ENCODE measurements at places on chromosomes 11 and 22. TPM values are rescaled to one million over a fixed set of nuclear protein-coding genes. Genes with fewer than 3 reads are reported as not detected.

IGSF9B gene
- 44.1 TPM for total RNA-seq

GRCh38 chr22:46286941-46287872, 9.5 kb upstream of the GTSE1 start:
- peak overlapping the region; percentile 46 for H3K4me3 ChIP-seq
- H3K27ac ChIP-seq: peak overlapping the region; percentile 86
- DNase-seq: no peak
- peaks cover 73% of the 10 kb centered on the region for H3K36me3 ChIP-seq
- peaks cover 52% of the 10 kb centered on the region for H3K4me1 ChIP-seq
- H3K27me3 ChIP-seq: no peaks in the 10 kb centered on the region

DNA sequence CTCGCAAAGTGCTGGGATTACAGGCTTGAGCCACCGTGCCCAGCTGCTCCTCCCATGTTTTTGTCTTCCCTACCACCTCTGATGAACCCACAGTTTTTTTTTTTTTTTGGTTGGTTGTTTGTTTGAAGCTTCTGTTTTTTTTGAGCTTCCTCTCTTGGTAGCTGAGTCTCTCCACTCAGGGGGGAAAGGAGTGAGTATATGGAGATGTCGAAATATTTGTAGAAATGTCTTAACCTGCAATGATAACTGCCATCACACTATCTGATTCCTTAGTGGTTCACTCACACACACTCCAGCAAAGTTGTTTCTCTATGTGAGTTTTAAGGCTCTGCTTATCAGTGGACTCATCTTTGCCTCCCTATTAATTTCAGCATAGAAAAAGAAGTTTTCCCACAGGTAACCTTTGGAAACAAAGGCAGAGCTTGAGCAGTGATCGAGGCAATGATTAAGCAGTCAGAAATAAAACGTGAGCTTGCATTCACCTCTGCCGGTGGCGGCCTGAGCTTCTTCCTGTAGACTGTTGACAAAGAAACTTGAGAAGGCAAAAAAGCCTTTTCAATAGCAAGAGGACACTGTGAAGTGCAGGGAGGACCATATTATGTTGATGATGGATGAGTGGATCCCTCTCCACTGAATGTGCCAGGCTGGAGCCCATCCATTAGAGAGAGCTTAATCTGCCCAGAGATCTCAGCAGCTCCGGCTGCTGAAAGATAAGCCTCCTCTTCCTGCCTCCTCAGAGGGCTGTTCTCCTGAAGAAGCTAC, 29.0 kb upstream of the RASSF10 start:
- H3K27me3 ChIP-seq: peaks cover 34% of the 10 kb centered on the region
- no peak overlapping the region for H3K27ac ChIP-seq
- DNase-seq: no peak
- no peak overlapping the region for H3K4me3 ChIP-seq
- H3K36me3 ChIP-seq: no peaks in the 10 kb centered on the region
- no peaks in the 10 kb centered on the region for H3K4me1 ChIP-seq

DNA sequence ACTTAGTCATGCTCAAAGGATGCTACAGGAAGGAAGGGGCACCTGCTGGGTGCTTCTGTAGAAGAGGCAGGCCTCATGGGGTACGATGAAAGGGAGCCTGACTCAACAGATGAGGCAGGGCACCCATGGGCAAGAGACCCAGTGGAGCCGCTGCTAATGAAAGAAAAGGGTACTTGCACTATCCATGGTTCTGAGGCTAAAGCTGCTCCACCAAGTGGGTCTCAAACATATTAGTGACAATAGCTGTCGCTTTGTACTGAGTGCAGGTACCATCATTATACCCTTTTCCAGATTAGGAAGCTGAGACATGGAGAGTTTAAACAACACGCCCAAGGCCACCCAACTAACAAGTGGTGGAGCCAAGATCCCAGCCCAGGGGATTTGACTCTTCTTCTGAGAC, 127.5 kb upstream of the SERPIND1 start:
- H3K27me3 ChIP-seq: peaks cover 26% of the 10 kb centered on the region
- no peaks in the 10 kb centered on the region for H3K36me3 ChIP-seq
- no peak overlapping the region for H3K27ac ChIP-seq

DNA sequence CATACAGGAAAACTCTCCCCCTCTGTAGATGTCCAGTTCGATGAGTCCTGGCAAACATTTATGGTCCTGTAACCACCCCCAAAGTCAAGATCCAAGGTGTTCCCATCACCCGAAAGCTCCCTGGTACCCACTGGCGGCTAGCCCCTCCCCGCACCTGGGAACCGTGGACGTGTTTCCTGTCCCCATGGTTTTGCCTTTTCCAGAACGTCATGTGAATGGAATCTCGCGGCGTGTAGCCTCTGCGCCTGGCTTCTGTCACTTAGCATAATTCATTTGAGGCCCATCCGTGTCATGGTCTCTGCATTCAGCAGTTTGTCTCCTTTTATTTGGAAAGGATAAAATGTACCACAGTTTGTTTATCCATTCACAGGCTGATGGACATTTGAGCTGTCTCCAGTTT, 106.3 kb downstream of the KCNQ1 start:
- H3K4me3 ChIP-seq: no peak overlapping the region
- H3K4me1 ChIP-seq: peaks cover 16% of the 10 kb centered on the region
- no peak for DNase-seq
- H3K27me3 ChIP-seq: no peaks in the 10 kb centered on the region
- H3K27ac ChIP-seq: no peak overlapping the region
